Head of caudate nucleus (tissue), 42 donors: ENCODE measurements at places on chromosomes 16 and 17.

DNA sequence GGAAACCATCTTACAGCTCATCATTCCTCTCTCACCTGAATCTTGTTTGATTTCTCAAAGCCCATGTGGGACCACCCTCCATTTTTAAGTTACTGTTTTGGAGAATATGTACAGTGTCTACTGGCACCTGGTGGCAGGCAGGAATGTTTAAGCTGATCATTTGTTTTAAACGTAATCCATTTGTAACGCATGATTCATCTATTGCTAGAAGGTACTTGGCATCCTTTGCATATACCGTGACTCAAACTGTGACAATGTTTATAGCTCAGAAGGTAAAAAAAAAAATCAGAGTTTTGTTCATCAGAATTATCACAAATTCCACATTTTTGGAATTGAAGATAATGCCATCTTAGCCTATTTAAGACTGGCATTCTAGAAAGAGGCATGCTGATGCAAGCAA, 1007.5 kb upstream of the EEF2KMT start:
- DNase-seq, result no peak

DNA sequence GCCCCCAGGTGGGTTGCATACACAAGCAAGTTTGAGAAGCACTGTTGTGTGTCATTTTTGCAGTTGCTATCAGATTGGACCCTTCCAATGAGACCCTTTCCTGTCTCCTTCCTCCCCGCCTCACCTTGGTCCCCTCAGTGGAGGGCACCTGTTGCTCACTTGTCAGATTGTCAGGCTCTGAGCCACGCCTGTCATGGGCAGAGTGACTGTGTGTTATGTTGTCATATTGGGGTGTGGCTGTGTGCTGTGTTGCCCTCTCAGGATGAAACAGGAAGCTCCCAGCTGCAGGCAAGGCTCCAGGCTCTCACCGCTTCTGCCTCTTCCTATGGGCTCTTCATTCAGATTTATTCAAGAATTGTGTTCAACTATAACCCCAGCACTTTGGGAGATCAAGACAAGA, 302.9 kb downstream of the CPPED1 start:
- DNase-seq, result no peak

- DNase-seq, result no peak
Measured at GRCh38 chr17:39568702-39569101, 39.0 kb downstream of the NEUROD2 start.

GRCh38 chr17:74554909-74555308, 9.0 kb upstream of the CD300C start:
- no peak for DNase-seq

GRCh38 chr17:70318051-70318450, 148.7 kb downstream of the KCNJ2 start:
- DNase-seq, result no peak

- DNase-seq, result no peak
Measured at GRCh38 chr16:81431554-81432353, 12.9 kb upstream of the CMIP start.

DNA sequence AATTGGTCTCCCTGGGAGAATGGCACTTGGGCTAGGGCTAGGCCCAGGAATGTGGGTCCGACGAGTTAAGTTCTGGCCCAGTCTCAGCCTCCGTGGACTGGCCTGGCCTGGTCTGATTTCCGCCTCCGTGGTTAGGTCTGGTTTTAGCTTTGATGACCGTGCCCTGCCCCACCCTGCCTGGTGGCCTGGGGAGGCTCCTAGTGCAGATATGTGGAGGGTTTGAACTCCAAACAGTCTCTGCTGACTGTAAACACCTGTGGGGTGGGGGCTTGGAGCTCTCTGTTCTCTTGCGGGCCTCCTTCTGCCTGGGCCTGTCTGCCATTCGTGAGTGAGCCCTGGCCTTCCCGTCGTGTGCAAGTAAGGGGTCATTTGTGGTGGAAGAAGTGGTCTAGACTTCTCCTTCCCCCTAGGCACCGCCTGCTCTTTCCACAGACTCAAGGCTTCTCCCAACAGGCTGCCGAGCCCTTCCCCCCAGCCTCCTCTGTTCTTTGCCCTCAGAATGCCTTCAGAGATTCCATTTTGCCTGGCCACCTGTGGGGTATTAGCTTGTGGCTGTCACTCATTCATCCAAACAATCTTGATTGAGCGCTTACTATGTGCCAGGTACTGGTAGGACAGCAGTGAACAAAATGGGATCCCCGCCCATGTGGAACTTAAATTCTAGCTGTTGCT, 1.6 kb downstream of the ATP6V0C start:
- DNase-seq, result no peak

- DNase-seq, result no peak
Measured at GRCh38 chr16:11224894-11225676, 30.9 kb downstream of the SOCS1 start.

GRCh38 chr16:14629612-14629918, 495 bp downstream of the PARN start:
- no peak for DNase-seq

GRCh38 chr16:88790312-88791211, 5.5 kb upstream of the PIEZO1 start:
- DNase-seq, result no peak

GRCh38 chr17:14552306-14552705, 251.4 kb downstream of the HS3ST3B1 start:
- no peak for DNase-seq

DNA sequence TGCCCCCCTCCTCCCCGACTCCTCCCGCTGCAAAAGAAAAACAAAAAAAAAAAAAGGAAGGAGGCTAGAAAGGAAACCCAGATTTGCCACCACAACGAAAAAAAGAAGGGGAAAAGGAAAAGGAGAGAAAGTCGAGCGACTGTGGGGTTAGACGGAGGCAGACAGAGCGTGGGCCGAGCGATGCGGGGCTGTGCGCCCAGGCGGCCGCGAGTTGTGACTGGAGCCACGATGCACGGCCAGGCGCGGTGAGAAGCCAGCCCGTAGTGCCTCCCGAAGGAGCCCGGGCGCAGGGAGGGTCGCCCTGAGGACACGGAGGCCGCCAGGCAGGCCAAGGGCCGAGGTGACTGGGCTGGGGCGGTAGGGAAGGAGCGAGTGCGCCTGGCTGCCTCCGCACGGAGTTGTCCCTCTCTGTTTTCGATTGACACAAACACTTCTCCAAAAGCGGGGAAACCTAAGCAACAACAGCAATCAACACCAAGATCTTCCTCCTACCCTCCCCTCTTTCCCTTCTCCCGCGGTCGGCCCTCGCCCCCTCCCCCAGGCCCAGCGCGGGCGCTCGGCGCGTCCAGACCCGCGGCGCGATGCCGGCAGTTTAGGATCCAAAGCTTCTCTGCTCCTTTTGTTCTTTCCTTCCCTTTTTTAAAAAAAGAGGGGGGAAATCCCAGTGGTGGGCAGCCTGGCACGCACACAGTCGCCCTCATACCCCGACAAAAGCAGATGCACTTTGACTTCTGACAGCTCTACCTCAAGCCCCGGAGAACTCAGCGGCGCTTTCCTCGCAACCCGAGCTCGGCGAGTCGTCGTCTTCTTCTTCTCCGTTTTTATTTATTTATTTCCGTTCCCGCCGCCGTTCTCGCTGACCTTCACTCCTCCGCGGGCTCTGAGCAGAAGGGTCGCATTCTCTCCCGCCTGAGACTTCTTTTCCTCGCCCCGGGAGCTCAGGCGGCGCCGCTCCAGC, at the start of gene LHX1:
Gene LHX1, plus strand, starts transcription at position 475 of the 958 bp plus-strand sequence. CDS start 723 bp downstream, outside the sequence.
- no peak for DNase-seq
